Amniotic stem cell (primary cell): ENCODE measurements at places on chromosomes 5 and 9.

- no peak for DNase-seq
Measured at GRCh38 chr9:70006306-70006705, 37.3 kb upstream of the MAMDC2 start.

- DNase-seq: no peak
Measured at GRCh38 chr9:136138566-136138965, 19.9 kb upstream of the TMEM250 start.

DNA sequence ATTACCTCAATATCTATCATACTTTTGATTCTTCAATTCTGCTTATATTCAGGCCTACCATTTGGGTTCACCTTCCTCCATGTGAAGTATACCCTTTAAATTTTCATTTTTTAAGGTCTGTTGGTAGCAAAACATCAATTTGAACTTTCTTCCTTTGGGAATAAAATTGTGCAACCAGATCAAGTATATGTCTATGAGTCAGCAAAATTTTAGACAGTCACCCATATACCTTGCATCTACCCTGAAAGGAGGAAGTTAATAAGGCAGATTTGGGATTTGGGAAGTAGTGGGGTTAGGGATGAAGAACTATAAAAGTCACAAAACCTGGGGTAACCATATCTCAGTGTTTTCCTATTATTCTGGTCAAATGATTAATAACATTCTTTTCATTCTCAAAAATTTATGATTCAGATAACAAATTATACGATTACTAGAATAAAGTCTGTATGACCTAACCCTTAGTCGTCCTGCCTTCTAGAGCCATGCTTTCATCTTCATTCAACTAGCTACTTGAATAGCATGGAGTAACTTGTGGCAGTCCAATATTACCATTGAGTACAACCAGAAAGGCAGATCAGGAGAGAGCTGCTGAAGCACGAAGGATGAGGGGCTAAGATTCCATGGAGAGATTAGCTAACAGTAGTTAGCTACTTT is 2.8 kb upstream of the IL33 start:
- no peak for DNase-seq

DNA sequence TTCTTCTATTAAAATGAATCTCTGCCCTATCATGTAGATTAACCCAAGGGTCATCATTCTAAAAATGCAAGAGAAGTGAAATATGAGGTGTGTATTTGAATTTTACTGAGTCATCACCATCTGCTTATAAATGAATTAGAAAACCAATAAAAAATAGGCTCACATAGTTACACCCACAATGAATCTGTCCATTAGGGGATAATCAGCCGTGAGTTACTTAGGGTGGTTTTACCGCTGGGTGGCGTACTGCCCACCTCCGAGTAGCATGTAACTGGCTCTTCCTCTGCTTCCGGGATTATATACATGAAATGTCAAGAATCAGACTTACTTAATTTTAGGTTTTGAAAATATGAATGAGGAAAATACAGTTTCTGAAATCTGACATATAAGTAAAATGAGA is 332.9 kb upstream of the CCNG1 start:
- DNase-seq: no peak

GRCh38 chr9:108150736-108151586 is 661.4 kb upstream of the KLF4 start:
- DNase-seq: no peak

- DNase-seq: no peak
Measured at GRCh38 chr9:2662496-2662895, 40.9 kb downstream of the VLDLR start.

GRCh38 chr5:100855937-100856430 is 47.1 kb downstream of the ST8SIA4 start:
- DNase-seq: no peak

- no peak for DNase-seq
Measured at GRCh38 chr5:57632937-57633336, 150.3 kb upstream of the ACTBL2 start.

- DNase-seq: no peak
Measured at GRCh38 chr9:115012486-115012885, 82.1 kb upstream of the TNFSF8 start.

DNA sequence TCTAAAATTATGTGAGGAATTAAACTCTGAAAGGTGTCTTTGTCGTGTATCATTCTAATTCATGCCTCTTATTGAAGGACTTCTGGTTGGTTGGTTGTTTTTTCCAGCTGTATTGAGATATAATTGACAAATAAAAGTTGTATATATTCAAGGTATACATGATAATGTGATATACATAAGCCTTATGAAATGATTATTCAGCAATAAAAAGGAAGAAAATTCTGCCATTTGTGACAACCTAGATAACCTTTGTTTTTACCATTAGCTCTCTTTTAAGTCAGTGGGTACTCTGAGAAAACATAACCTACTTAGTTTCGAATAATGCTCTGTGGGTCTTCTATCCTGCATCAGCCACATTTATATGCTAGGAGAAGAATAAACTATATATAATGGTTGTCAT is 89.6 kb downstream of the RAB3C start:
- no peak for DNase-seq

GRCh38 chr9:1254071-1254470 is 203.9 kb downstream of the DMRT2 start:
- no peak for DNase-seq

- DNase-seq: no peak
Measured at GRCh38 chr5:175464074-175464941, 14.1 kb upstream of the SFXN1 start.

GRCh38 chr5:80250801-80251200 is 5.0 kb downstream of the SERINC5 start:
- no peak for DNase-seq

DNA sequence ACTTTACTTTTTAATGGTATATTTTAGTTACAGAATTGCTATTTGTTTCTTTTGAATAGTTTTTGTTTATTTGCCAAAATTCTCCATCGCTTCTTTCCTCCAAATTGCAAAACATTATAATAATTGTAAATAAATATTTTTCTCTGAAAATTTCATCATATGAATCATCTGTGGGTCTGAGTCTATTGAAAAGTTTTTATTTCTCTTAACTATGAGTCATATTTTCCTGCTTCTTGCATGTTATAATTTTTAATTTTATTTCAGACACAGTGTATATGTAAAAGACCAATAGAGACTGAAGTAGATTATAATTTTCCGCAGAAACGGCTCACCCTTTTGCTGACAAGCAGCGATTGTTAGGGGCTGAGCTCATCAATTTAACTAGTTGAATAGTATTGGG is 279.1 kb upstream of the IL12B start:
- no peak for DNase-seq

DNA sequence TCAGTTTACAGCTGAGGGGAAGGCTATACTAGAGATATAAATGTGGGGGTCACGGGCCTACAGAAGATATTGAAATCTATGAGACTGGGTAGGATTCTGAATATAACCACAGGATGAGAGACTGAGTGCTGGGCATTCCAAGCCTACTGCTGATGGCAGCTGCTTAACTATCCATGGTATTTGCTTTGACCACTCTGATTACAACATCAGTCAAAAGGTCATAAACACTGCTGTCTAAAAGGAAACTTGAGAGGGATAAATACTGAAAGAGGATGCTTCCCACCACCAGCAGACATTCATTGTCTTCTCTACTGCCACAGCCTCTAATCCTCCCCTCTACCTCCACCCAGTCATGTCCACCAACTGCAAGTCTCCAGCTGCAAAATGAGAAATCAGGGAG is 3.8 kb downstream of the ZNF622 start:
- DNase-seq: peak; percentile 20

GRCh38 chr9:27426511-27427271 is 97.4 kb upstream of the IFNK start:
- DNase-seq: no peak

DNA sequence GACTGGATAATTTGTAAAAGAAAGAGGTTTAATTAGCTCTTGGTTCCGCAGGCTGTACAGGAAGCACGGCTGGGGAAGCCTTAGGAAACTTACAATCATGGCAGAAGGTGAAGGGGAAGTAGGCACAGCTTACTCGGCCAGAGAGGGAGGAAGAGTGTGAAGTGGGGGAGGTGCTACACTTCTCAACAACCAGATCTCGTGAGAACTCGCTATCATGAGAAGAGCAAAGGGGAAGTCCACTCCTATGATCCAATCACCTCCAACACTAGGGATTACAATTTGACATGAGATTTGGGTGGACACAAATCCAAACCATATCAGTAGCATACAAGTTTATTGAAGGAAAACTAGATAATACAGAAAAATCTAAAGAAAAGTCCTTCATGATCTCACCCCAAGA is 39.9 kb downstream of the NEURL1B start:
- no peak for DNase-seq

DNA sequence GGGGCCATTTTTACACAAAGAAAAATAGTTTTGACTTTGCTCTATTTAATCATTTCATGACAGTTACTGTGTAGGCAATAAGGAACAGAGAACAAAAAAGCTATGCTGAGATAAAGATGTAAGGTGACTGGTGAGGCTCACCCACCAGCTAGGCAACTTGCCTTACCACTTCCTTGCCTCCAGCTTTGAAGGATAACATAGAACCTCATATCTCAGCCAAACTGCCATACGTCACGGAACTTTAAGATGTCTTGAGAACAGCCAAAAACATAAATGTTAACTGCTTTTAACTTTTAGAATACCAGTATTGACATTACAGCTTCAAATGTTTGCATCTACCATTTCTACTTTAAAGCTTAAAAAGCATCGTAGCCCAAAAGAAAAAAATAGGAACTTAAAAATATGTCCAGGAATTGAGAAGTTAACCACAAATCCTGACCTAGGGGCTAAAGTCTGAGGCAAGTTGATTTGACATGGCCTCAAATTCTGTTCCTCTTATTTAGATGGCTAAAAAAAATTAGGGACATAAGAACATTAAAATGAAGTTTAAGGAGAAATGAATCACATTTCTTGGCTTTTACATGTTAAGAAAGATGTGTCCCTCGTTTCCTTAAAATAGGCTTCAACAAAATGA is 7.7 kb upstream of the GCNT4 start:
- no peak for DNase-seq

DNA sequence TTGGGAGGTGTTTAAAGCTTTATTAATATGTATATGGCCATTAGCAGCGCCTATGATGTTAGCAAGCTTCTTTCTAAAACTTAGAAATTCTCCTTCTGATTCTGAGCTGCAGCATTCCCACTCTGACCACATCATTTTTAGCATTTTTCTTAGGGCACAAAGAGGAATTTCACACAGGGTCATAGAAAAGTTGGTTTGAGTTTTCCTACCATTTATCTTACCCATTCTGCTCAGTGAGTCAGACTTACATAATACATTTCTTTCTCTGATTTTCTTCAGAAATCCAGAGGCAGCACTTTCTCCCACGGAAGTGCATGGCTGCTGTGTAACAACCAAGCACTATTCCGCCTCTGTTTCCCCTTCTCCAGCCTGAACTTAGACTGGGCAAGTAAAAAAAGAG is 246.6 kb downstream of the ARL15 start:
- DNase-seq: peak; percentile 53
